Renal pelvis (tissue), 12 donors: ENCODE measurements at places on chromosomes 3 and 15. TPM values are rescaled to one million over a fixed set of nuclear protein-coding genes. Genes with fewer than 3 reads are reported as not detected.

- no peak for DNase-seq
Observed at GRCh38 chr15:85726454-85726853, 68.3 kb downstream of the KLHL25 start.

- no peak for DNase-seq
Observed at GRCh38 chr3:151604891-151605290, 128.8 kb upstream of the AADACL2 start.

GRCh38 chr15:63444611-63445010 lies 59.8 kb upstream of the USP3 start:
- DNase-seq, result no peak

GRCh38 chr3:18586076-18586475 lies 160.9 kb upstream of the SATB1 start:
- no peak for DNase-seq

Gene ALS2CL
- 10.4 TPM for polyA plus RNA-seq

DNA sequence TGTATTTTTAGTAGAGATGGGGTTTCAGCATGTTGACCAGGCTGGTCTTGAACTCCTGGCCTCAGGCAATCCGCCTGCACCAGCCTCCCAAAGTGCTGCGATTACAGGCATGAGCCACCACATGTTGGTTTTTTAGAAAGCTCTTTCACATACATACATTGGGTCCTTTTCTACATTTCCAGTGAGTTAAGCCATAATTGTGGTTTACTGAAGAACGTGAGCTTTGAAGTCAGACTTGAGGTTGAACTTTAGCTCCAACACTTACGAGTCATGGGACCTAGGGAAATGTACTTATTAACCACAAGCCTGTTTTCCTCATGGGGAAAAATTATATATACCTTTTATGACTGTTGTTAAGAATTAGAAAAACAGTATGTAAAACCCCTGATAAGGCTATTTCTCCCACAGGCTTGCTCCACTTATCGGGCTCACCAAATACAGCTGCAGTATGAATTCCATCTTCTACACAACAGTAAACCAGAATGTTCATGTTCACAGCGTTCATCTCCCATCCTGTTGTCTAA lies 39.0 kb downstream of the GPR160 start:
- DNase-seq, result no peak

DNA sequence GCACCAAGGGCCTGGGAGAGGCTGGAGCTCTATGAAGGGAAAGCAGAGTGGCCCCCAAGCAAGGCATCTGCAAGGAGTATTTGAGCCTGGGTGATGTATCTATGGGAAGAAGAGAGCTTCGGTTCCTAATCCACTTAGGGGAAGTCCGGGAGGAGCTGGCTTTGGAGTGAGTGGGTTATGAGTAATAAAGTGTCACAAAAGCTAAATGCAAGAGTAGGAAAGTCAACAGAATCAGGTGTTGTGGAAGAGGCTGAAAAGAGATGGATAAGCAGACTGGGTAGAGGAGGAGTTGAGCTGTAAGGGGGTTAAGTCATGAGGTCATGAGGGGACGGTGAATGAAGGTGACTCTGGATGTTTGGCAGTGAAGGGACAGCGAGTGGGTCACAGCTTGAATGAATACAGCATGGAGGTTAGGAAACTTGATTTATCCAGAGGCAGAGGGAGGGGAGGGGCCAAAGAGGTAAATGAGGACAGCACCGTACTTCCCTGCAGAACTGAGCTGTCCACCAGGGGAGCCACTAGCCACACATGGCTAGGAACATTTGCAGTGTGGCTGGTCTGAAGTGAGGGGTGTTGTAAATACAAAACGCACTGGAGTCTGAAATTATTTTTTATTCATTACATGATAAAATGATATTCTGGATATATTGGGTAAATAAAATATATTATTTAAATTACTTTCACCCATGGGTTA lies 83.3 kb downstream of the ADCY5 start:
- no peak for DNase-seq

Gene B3GALNT1
- polyA plus RNA-seq, result 43.6 TPM

Gene FBN1
- 83.5 TPM for polyA plus RNA-seq

DNA sequence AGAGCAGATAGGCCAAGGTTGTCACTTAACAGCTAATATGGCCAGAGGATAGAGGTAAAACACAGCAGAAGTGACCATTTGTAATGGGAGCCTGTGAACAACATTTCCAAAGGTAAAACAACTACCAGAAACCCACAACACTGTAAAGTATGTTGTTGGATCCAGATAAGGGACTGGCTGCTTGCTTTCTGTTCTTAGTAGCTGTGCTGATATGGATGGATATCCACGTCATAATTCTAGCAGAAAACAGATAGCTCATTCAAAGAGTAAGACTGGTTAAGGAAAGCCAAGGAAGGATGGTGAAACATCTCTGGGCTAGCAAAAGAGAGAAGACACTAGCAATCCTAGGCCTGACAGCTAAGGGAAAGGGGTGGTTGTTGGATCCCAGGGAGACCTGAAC lies 36.9 kb upstream of the SPRED1 start:
- no peak for DNase-seq

DNA sequence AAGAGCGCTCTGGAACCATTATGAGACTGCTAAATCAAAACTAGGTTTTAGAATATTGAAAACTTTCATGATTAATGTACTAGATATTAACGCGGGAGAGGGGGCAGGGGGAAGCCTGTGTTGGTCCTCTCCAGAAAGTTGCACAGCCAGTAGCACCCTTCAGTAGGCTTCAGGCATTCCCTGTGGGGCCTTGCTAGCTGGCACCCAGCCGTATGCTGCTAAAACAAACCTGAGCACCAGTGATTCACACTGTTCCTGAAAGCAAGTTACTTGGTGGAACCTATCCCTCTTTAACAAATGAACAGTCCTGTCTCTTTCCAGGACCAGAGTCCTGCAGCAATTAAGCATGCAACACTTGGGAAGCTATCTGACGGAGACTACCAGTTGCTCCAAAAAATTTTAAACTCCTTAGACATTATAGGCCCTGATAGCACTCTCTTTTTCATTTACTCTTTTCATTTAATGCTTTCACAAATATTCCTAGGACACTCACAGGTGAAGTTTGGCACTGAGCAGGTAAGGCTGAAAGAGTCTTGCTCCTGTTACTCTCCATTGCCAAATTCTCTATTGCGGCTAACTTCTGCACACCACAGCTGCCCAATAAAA lies 1.2 kb upstream of the ATRIP start:
- no peak for DNase-seq

DNA sequence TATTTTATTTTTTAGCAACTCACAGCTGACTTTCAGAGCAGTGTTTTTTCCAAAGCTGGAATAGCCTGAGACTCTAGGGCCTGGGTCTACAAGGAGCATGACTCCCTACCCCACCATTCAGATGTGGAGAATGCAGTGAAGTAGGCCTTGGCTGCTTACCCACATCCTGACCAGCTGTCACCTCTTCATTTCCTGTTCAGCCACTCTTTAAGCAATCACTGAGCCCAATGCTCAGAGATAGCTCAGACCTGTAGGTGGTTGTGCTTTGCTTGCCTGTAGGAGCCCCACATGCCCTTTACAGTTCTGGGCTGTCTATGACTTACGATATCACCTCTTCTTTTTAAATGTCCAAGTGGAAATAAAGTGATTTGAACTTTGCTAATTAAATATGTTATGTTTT lies 148.1 kb downstream of the NEK11 start:
- DNase-seq, result no peak

Gene CLEC3B
- 44.4 TPM for polyA plus RNA-seq

Gene GPR149
- polyA plus RNA-seq, result not detected

- DNase-seq, result peak; percentile 4
Observed at GRCh38 chr3:147613725-147614124, 204.6 kb downstream of the ZIC1 start.

Gene IL20RB
- 0.48 TPM for polyA plus RNA-seq

DNA sequence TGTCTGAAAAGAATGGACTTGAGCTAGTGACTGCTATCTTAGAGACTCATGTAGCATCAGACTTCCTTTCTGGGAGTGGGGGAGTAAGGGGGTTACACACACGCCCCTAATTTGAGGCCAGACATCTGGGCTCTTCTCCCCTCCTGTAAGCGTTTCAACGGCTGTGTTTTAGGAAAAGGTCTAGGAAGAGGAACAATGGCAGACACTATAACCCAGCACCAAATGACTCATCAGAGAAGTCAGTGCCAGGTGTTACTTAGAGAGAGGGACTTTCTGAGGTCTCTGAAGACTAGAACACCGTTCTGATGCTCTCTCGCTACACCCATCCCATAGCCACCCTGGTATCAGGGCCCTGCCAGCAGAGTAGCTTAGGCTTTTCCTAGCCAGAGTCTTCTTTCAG lies 65.5 kb downstream of the SSUH2 start:
- DNase-seq, result no peak

- DNase-seq, result peak; percentile 57
Observed at GRCh38 chr15:83207009-83207659, 489 bp downstream of the HDGFL3 start.

Gene EXD1
- polyA plus RNA-seq, result not detected

- DNase-seq, result no peak
Observed at GRCh38 chr3:98151241-98151640, 4.0 kb downstream of the OR5H14 start.

GRCh38 chr3:88132894-88133293 lies 16.9 kb upstream of the C3orf38 start:
- no peak for DNase-seq

DNA sequence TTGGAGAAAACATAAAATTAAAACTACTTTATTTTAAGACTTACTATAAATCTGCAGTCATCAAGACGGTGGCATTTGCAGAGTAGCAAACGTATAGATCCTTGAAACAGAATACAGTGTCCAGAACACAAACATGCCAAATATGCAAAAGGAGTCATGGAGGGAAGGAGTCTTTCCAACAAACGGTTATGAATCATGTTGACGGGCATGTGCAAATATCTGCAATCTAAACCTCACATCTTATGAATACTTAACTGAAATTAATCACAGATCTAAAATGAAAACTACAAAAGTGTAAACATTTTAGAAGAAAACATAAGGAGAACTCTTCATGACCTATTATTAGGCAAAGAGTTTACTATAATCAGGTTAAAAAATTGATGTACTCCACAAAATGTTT lies 69.4 kb downstream of the TFRC start:
- DNase-seq, result no peak

DNA sequence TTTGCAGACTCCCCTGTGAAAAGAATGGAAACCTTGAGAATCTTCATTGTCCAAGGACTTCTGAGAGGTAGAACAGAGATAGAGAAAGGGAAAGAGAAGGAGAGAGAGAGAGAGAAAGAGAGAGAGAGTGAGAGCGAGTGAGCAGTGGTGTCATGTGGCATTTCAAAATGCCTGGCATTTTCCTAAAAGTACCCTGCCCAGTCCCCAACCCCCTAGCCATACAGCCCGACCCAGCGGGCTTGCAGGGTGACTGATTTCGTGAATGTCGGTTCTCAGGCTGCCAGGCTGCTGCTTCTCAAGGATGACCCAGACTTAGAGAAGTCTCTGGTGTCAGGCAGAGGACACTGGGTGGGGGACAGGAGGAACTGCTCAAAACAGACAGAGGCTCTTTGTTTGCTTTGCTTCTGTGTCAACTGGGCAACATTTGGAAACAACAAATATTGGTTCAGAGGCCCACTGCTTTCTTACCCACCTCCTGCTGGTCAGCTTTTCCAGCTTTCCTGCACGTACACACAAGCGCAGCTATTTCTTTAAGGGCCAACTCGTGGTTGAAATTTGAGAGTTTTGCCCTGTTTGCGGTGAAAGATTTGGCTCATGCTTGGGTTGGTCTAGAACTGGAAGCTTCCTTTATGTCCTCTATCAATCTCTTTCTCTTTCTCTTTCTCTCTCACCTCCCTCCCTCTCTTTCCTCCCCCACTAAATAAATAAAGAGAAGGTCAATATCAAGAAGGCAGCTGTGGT lies 3.7 kb upstream of the TF start:
- DNase-seq, result peak; percentile 27

Gene ISG20
- polyA plus RNA-seq, result 1.4 TPM

Gene ANKDD1A
- polyA plus RNA-seq, result 10.0 TPM

- no peak for DNase-seq
Observed at GRCh38 chr3:23798456-23798855, 7.3 kb upstream of the UBE2E1 start.

Gene NGLY1
- polyA plus RNA-seq, result 38.4 TPM

DNA sequence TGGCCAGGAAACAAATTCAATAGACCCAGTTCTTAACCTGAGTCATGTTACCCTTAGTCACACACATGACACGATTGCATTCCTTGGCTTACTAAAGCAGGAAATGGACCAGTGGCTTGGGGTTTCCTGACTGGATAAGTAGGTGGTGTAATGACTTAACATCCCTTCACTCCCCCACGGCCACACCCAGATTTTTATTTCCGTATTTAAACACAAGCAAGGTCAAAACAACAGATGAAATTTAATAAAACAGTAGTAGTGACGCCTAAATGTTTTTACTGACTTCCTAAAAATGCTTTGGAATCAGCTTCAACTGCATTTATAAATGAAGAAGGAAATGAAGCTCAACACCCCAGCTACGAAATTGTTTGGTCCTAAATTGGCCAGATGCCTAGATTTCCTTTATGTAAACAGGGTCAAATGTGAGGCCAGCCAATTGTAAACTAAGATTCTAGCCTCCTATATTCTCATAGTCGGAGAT lies 324.3 kb downstream of the CHST2 start:
- DNase-seq, result peak; percentile 40

Gene DAZL
- not detected for polyA plus RNA-seq

DNA sequence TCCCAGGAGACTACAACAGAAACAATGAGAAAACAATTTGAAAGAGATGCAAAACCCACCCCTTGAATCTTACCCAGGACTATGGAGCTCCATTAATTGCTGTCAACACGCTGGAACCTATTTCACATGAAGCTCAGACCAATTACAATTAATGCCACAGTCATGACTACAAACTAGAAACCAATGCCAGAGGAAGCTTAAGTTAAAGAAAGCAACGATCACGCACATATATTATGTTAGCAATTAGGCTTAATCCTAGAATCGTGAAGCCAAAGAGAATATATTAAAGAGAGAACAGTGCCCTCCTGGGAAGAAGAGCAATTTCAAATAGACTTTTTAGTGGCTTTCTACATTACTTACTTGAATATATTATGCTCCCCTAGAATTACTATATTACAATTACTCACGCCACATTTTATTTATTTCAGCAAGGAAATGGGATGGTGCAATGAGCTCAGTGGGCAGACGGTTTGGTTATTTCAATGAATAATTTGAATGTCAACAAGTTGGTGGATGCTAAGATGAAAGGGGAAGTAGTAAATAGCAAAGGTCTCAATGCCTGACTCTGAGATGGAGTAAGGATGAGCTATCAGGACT lies 125.5 kb downstream of the GREM1 start:
- DNase-seq, result no peak

GRCh38 chr15:93180656-93181055 lies 91.6 kb upstream of the RGMA start:
- peak; percentile 47 for DNase-seq

Gene FEZF2
- polyA plus RNA-seq, result not detected

DNA sequence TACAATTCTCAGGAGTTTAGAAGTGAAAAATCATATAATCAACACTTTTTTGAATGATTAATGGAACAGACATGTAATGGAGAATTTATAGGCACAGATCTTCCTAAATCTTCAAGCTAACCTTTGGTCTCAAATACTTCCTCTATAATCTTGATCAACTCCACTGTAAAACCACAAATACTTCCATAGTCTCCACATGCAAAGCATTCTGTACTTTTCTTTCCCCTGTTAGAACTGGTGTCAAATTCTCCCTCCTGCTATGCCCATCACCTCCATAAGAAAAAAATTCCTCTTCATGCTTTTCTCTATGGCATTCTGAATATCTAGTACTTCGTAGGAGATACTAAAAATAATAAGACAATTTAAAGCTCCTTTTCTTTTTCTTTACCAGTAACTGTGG lies 214.3 kb downstream of the ADAMTS9 start:
- no peak for DNase-seq
